ENCODE measurements at places on chromosomes 6 and 20.

DNA sequence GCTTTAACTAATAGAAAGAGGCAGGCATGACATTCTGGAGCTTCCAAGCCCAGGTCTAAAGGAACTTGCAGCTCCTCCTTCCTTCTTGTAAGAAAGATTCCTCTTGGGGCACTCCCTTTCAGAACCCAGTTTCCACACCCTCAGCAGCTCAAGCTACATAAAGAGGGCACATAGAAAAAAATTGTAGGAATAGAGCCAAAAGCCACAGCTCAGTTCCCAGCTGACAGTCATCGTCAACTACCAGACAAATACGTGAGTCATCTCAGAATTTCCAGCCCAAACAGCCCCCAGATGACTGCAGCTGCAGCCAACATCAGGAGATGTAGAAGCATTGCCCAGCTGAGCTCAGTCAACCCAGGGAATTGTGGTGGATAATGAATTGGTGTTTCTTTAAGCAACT, 349.8 kb upstream of the ARID1B start:
- no peak for DNase-seq

- DNase-seq, result no peak
These were observed 202.9 kb upstream of the JARID2 start for GRCh38 chr6:15042938-15043337.

- DNase-seq, result no peak
These were observed 16.2 kb downstream of the FOXA2 start for GRCh38 chr20:22567944-22568871.

DNA sequence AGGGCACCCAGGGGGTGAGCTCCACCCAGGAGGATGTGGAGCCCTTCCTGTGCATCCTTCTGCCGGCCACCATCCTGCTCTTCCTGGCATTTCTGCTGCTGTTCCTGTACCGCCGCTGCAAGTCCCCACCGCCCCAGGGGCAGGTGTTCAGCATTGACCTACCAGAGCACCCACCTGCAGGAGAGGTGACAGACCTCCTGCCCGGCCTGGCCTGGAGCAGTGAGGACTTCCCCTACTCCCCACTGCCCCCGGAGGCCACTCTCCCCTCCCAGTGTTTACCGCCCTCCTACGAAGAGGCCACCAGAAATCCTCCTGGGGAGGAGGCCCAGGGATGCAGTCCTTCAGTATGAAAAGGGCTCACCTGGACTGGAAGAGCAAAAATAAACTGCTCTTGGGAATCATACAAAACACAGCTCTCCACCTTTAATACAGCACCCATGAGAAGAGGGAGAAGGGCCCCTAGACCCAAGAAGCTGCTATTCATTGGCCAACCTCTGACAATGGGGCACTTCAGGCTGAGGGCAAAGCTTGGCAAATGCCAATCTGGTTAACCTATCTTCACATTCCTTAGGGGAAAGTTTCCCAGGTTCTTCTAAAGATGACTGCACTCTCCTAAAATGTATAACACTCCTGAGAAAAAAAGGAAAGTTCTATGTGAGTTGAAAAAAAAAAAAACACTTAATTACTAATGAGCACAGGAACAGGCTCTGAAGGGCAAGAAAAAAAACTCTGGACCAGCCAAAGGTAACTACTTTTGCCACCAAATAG, 5.0 kb downstream of the SMIM28 start:
- DNase-seq, result no peak

DNA sequence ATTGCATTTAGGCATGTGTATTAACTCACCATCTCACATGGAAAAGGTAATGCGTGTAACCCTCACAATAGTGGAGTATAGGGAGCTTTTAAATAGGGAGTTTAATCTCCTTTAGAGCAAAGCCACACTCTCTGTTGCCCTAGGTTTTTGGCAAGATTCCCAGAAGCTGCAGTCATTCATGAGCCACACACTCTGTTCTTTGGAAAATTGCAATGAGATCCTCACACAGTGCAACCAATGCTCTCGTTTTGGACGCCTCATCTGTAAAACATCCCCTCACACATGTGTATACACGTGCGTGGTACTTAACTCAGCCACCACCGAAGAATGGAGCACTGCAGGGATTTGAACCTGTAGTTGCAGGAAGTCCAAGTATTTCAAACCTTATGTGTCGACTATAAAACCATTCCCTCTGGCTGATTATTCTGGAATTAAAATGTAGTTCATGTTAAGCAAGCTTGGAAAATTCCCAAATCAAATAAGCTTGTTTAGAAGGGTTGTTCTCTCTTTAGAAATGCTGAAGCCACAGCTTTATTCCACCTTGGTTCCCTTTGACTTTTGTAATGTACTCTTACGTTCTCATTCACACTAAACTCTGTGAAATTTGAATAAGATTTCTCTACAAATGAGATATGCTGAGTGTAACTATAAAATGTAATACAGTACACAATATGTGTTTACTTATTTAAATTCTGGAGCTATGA, 489.8 kb upstream of the MANEA start:
- DNase-seq, result no peak

GRCh38 chr6:29631860-29632731, 887 bp downstream of the GABBR1 start:
- peak; percentile 71 for DNase-seq

GRCh38 chr20:31708736-31709534, 13.7 kb downstream of the BCL2L1 start:
- DNase-seq, result no peak

DNA sequence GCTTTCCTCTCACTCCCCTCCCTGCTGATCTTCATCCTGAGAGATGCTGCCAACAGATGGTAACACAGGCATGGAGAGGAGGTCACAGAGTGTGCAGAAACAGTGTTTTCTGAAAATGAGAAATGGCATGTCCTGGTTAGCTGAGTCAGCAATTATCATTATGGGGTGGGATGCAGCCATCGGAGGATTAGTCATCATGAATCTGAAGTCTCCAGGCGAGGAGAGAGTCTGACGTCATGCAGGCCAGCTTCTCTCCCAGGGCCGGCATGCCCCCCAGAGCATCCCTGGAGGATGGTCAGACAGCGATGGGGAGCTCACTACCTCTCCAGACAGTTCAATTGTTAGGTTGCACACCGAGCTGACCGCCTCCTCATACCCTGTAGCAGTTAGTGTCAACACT, 4.7 kb upstream of the GTSF1L start:
- DNase-seq, result no peak
